CD4-positive, alpha-beta T cell treated with Interleukin-17A for 4 hours (primary cell): ENCODE measurements at places on chromosomes 2 and 18.
A peak's percentile ranks its signal among the peaks of the same experiment; 100 is the strongest.

DNA sequence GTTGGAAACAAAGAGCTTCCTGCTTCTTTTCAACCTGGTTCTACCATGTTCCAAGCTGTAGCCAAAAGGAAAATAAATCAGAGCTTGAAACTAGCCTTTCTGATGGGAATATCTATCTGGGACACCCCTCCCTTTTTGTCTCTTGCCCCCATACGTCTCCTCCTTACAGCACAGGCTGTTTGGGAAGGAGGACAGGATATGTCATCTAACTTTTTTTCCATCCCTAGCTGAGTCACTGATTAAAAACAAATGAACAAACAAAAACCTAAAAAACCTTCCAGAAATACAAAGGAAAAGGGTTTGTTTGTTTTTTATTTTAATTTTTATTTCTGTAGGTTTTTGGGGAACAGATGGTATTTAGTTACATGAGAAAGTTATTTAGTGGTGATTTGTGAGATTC, 151.6 kb downstream of the FAM210A start:
- DNase-seq, result no peak

DNA sequence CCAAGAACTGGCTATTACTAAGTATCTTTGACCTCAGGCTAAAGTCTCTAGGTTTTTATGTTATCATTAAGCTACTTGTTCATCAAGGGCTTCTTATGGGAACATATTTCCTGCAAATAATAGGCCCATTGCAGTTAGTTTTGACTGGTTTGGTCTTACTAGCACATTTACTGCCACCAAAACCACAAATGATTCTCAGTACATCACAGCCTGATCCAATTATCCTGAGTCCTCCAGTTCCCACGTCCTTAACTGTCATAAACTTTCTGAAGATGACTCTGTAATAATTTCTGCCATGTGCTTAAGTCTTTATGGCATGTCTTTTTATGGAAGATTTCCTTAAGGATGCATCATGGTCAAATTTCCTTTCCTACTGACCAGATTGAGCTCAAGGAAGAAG, 123.3 kb upstream of the TANK start:
- no peak for DNase-seq

- DNase-seq, result no peak
These were observed 194.5 kb downstream of the UBE2E3 start for GRCh38 chr2:181174611-181175580.

DNA sequence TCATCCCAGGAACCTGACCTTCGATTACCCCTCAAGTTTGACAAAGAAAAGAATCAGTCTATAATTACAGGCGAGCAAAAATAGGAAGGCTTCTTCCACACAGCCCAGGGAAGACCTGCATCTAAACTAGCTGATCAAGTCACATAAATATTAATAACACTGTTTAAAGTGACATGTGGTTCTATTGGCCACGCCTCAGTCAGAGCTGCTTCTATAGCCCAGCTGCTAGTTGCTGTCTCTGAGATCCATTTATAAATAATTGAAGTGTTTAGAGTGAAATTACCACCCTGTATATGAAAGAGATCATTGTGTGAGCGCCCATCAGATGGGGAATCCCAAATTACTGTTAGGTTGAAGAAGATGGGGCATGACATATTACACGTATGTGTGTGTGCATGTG, 426.0 kb downstream of the CDH2 start:
- DNase-seq, result no peak

DNA sequence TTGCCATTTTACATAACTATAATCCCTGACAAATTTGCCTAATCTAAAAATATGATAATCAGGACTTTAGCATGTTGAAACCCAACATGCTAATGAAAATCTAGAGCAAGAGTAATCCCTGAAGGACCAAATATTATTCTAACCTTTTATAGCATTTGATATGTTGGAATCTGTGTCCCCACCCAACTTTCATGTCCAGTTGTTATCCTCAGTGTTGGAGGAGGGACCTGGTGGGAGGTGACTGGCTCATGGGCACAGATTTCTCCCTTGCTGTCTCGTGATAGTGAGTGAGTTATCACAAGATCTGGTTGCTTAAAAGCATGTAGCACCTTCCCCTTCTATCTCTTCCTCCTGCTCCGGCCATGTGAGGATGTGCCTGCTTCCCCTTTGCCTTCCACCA, 59.8 kb downstream of the SH3YL1 start:
- DNase-seq, result no peak

GRCh38 chr2:107412981-107413380, 413.7 kb upstream of the RGPD4 start:
- no peak for DNase-seq

DNA sequence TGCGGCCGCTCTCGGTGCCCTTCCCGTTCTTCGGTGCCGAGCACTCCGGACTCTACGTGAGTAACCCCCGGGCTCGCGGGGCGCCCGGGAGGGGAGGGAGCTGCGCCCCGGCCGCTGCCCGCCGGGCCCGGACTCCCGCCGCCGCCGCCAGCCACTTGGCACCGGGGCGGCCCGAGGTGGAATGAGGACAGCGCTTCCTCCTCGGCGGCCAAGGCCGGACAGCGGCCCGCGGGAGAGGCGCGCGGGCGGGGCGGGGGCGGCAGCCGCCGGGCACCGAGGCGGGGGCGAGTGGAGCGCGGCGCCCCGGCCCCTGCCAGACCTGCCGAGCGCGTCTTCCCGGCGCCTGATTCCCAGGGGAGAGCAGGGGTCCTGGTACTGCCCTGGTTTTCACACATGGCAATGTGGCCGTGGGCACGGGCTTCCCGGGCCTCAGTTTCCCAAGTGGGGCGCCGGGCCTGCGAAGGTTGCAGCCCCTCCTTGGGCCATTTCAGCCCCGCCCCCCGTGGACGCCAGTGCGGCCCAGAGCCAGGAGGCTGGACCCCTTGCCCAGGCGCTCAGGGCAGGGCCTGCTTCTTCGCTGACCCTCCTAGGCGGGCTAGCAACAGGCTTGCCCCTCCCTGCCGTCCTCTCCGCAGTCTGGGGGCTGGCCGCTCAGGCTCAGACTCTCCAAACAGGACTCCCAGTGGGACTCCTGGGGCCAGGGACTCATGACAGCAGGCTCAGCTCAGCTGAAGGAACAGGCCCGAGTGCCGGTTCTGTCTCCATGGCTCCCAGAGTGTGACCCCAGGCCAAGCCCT, 775 bp downstream of the SNED1 start:
- DNase-seq, result no peak

GRCh38 chr2:70132244-70133126, 45.2 kb downstream of the PCBP1 start:
- DNase-seq, result peak; percentile 67
